Common myeloid progenitor, CD34-positive (primary cell): ENCODE measurements at places on chromosomes 5 and 9.
A peak's percentile ranks its signal among the peaks of the same experiment; 100 is the strongest.

GRCh38 chr5:106292654-106293053, 1378.1 kb downstream of the EFNA5 start:
- no peak for DNase-seq

- no peak for DNase-seq
These were observed 147.8 kb downstream of the HSPA4 start for GRCh38 chr5:133199417-133200178.

- DNase-seq = no peak
These were observed 88.1 kb downstream of the PAX5 start for GRCh38 chr9:36945999-36946398.

DNA sequence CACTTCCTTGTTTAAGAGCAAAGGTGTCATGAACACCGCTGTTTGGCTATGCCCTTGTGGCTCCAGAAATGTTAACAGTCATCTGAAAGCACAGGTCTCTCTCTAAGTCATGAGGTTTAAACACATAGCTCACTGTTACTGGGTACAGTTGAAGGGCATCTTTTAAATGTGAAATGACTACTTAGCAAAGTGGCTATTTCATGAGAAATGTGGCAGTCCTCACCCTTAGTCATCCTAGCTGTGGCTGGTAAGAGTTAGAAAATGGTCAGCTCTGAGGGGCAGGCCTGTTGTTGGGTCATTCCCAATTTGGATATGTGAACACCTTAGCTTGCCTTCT, 24.2 kb upstream of the TMEM171 start:
- DNase-seq = no peak

- no peak for DNase-seq
These were observed 98.1 kb downstream of the PAX5 start for GRCh38 chr9:36935768-36936497.

GRCh38 chr9:38053697-38054461, 15.1 kb downstream of the SHB start:
- no peak for DNase-seq

DNA sequence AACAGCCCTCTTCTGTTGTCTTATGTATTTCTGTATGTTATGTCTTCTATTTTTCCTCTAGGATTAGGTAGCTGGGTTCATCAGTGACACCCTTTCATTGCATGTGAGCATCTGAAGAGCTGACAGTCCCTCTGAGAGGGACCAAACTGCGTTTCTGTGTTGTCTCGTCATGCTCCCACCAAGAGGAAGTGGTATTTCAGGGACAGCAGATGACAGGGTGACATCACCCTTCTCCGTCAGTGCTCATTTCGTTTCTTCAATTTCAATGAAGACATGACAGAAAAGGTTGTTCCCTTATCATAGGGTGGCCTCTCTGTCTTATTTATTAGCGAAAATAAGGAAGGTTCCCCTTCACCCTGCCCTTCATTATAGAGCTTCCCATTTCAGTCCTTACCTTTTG, 225.9 kb upstream of the NR4A3 start:
- peak; percentile 71 for DNase-seq

- peak; percentile 67 for DNase-seq
These were observed 4.4 kb upstream of the ST6GALNAC6 start for GRCh38 chr9:127903557-127904475.

GRCh38 chr9:37920471-37921167, 16.7 kb upstream of the SLC25A51 start:
- DNase-seq = peak; percentile 25

DNA sequence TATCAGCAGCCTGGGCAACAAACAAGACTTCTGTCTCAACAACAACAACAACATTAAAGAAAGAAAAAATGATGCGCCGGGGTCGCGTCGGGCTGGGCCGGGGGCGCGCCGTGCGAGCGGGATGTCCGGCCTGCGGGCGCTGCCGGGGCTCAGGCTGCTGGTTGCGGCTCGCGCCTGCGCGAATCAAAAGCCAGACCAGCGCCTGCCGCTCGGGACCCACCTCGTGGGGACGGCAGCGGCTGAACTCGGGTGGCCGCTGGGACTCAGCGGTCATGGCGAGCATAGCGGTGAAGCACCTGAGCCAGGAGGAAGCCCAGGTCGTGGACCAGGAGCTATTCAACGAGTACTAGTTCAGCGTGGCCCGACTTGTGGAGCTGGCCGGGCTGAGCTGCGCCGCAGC, 11.9 kb upstream of the NHP2 start:
- DNase-seq = no peak

GRCh38 chr5:142597546-142598337, 88.1 kb downstream of the FGF1 start:
- DNase-seq = peak; percentile 52

DNA sequence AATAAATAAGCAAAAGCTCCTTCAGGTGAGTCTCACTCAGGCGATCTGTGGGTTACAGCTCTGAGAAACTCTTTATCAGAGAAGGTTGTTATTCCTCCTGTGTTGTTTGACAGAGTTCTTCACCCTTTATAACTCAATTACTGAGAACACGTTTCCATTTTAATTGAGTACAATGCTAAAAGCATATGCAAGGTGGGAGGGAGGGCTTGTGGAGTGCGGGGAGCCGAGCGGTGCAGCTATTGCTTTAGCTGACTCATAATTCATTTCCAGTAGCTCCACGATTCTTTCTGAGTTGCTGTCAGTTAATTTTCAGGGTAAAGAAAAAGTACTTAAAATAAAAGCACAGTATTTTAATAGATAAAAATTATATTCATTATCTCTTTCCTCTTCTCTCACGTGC, 104.7 kb upstream of the CKMT2 start:
- no peak for DNase-seq

GRCh38 chr5:5437227-5438172, 15.0 kb downstream of the ICE1 start:
- no peak for DNase-seq

GRCh38 chr9:134438195-134438788, 112.0 kb downstream of the RXRA start:
- DNase-seq = no peak

GRCh38 chr5:34533582-34534522, 122.3 kb upstream of the RAI14 start:
- no peak for DNase-seq

GRCh38 chr9:17807613-17808282, 228.9 kb downstream of the SH3GL2 start:
- no peak for DNase-seq

DNA sequence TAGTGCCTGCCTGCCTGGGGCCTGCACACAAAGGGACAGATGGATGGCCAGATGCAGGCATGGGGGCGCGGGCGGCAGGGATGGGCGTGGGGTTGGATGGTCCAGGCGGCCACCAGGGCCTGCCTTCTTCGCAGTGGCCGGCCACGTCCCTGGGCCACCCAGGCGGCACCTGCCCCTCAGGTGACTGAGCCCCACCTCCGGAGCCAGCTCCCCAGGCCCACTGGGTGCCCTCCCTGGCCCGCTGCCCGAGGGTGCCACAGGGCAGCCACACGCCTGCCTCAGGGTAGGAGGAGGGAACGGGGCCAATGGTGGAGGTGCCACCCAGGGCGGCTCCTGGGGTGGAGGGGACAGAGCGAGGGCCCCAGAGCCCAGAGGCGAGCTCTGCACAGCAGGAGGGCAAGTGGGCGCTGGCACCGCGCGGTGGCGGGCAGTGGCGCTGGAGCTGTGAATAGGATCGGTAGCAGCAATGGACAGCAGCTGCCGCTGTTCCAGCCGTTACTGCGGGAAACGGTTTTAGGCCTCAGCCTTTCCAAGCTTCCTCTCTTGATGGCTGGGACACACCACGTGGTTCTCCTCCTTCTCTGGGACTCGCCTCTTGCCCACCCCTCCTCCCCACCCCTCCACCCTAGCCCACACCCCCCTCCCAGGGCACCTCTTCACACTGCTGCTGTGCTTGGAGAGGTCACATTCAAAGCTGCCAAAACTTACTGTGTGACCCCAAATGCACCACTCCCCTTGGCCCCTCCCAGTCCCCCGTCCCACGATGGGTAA, 19.1 kb downstream of the LHX3 start:
- no peak for DNase-seq

- DNase-seq = no peak
These were observed 258.5 kb upstream of the ADRA1B start for GRCh38 chr5:159657771-159658170.

- no peak for DNase-seq
These were observed 248.7 kb upstream of the MAP3K1 start for GRCh38 chr5:56566374-56567249.

- DNase-seq = peak; percentile 30
These were observed 1.2 kb upstream of the MEGF9 start for GRCh38 chr9:120715389-120715924.

DNA sequence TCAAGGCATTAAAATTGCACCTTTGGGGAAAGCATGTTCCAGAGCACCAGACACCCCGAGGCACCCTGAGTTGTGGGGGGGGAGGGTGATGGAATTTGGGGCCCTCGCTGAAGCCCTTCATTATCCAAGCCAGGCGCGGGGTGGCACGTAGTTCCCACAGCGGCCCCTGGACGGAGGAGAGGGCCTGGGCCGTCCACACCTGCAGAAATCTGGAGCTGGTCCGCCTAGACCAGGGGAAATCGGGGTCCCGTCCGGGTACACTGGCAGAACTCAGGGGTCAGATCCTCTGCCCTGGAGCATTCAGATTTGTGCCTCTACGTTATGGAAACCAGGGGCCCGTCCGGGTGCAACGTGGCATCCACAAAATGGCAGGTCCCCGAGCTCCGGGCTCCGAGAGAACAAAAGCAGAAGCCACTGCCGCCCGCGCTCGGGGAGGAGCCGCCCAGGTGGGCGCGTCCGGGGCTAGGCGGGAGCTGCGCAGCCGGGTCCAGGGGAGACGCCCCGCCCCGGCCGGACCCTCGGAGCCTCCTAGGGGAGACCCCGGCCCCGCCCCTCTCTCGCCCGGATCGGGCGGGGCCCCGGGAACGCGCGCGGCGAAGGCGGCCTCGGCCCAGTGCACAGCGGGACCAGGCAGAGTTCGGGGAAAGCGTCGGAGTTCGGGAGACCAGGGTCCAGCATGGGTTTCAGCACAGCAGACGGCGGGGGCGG, at the start of gene PLEKHG4B:
TSS of gene PLEKHG4B (plus strand) at position 613 of the 708 bp plus-strand sequence. CDS start at position 677, 64 bp downstream.
- peak; percentile 77 for DNase-seq

DNA sequence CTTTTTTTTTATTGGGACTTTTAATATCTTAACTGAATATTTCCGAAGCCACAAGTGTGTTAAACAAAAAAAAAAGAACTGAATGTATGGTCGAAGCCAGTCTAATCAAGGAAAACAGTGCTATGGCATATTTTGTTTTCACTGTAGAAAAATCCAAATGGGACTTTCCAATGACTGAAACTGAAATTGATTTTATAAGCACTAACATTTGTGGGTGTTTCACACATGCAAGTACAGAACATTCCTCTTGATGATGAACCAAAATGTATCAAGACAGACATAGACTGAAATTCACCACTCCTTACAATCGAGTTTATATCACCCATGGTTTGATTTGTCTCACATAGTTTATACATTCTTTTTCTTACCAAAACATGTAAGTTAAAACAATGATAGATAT, 1026.8 kb downstream of the CDH18 start:
- no peak for DNase-seq

DNA sequence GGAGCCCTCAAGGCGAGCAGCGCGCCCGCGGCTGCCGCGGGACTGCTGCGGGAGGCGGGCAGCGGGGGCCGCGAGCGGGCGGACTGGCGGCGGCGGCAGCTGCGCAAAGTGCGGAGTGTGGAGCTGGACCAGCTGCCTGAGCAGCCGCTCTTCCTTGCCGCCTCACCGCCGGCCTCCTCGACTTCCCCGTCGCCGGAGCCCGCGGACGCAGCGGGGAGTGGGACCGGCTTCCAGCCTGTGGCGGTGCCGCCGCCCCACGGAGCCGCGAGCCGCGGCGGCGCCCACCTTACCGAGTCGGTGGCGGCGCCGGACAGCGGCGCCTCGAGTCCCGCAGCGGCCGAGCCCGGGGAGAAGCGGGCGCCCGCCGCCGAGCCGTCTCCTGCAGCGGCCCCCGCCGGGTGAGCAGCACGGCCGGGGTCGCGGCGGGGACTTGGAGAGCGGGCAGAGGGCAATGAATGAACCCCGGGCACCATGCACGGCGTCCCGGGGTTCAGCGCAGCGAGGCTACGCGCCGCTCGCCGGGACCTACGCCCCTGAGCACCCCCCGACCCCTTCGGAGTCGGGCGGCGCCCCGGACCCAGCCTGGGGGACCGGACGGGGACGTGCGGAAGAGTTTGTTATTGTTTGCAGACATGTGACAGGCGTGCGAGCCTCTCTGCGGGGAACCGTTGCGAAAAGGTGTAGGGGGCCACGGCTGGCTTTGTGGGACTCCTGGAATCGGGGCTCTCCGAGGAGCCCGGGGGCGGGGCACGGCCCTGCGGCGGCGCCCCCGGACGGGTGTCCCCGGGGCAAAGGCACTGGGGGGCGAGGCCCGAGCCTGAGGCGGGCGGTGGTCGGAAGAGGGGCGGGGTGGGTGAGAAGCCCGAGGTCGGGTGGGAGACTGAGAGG, 553 bp downstream of the MAP3K1 start:
- DNase-seq = peak; percentile 36

DNA sequence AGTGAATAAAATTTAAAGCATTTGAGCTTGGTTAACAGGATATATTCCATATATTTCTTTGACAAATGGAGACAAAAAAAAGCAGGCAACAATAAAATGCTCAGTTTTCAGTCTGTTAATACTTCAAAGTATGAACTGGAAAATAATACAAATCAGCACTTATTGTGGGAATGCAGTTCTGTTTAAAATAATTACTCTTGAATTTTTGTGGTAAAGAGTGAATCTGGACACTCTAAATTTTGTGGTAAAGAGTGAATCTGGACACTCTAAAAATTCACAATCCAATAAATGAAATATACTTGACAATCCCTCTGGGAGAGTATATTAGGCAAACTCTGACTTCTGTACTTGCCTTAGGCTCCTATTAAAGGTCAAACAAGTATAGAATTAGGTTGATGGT, 141.9 kb upstream of the RASA1 start:
- DNase-seq = no peak

- DNase-seq = no peak
These were observed 56.2 kb downstream of the GLRA1 start for GRCh38 chr5:151868451-151868850.
